Foreskin melanocyte (primary cell): ENCODE measurements at places on chromosomes 13 and 19.

DNA sequence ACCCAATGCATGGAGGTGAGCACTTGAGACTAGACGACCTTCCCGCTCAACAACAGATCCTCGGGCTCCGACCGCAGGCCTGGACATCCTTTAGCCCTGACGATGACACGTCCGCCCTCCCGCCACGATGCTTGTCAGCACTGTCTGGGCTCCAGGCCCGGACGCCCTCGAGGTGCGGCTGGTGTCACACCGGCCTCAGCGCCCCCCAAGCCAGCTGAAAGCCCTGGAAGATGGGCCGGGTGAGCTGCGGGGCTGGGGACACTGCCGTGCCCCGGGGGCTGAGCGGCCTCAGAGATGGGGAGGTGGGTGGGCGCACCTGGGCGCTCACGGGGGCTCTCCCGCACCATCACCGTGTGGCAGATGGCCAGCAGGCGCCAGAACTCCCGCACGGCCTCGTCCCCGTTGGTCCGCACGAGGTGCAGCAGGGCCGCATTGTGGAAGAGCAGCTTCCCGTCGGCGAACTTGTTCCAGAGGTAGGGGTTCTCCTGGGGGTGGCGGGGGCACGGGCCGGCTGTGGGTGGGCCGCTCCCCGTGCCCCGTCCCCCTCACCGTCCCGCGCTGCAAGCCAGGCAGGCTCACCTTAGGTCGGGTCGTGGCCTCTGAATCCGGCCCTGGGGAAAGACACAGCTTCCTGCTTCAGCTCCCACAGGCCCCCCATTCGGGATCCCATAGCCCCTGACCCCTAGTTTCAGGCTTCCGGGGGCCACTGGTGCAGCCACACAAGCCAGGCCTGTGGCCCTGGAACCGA is 15.5 kb downstream of the ATP8B3 start:
- DNase-seq = no peak

- DNase-seq = no peak
Observed at GRCh38 chr13:19172647-19173030, 9.0 kb downstream of the TUBA3C start.

- no peak for DNase-seq
Observed at GRCh38 chr13:98983182-98983581, 5.3 kb upstream of the DOCK9 start.

- DNase-seq = peak; percentile 77
Observed at GRCh38 chr19:15265850-15266248, 33.6 kb upstream of the EPHX3 start.

GRCh38 chr19:15962319-15962718 is 13.5 kb downstream of the OR10H4 start:
- DNase-seq = no peak

DNA sequence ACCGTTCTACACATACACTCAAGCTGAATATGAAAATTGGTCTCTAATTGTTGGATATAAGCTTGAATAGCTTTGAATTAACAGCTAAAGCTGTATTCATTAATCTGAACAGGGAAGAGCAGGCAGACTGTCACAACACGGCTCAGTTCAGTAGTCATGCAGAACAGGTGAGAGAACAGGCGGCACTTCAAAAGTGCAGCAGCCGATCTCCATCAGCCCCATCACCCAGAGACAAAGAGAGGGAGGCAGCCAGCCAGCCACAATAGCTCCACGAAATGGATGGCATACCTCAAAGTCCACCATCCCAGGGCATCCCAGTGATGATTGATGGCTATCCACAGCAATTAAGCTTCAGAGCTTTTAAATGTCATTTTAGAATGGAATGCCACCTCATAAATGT is 419.2 kb downstream of the OLFM4 start:
- no peak for DNase-seq
